ENCODE measurements at places on chromosomes 1 and 21. TPM values are rescaled to one million over a fixed set of nuclear protein-coding genes. Genes with fewer than 3 reads are reported as not detected.

The CLDN14 gene
- not detected for total RNA-seq

The SPATA45 gene
- not detected for total RNA-seq

The NFASC gene
- total RNA-seq: not detected

The UBXN10 gene
- 1.0 TPM for total RNA-seq

DNA sequence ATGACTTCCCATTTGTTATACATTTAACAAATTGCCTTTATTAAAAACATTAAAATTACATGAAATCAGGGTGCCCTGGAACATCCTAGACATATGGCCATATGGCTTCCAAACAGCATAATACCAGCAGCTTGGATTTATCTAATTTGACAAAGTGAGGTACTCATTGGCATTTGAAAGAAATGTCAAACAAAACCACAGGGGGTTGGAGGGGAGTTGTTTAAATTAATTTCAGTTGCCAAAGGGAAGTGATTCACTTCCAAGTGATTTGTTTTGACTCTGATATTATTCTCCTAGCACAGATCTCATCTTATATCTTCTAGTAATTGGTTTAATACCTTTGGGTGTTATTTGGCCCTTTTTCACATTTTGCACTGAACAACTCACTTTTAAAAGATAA, 24.5 kb upstream of the POU2F1 start:
- no peaks in the 10 kb centered on the region for H3K4me1 ChIP-seq
- peaks cover 25% of the 10 kb centered on the region for H3K27me3 ChIP-seq
- H3K4me3 ChIP-seq: no peak overlapping the region
- H3K36me3 ChIP-seq: peaks cover 2% of the 10 kb centered on the region
- no peak for DNase-seq
- H3K27ac ChIP-seq: no peak overlapping the region

- H3K27me3 ChIP-seq: no peaks in the 10 kb centered on the region
- H3K4me3 ChIP-seq: no peak overlapping the region
- no peaks in the 10 kb centered on the region for H3K4me1 ChIP-seq
- DNase-seq: no peak
Observed at GRCh38 chr1:75539230-75540116, 71.4 kb downstream of the SLC44A5 start.

The CYP4Z1 gene
- total RNA-seq: not detected

- H3K27me3 ChIP-seq: no peaks in the 10 kb centered on the region
- H3K36me3 ChIP-seq: no peaks in the 10 kb centered on the region
- H3K4me1 ChIP-seq: peaks cover 13% of the 10 kb centered on the region
- no peak overlapping the region for H3K27ac ChIP-seq
- no peak overlapping the region for H3K4me3 ChIP-seq
- no peak for DNase-seq
Observed at GRCh38 chr1:108636876-108637275, 24.0 kb downstream of the HENMT1 start.

DNA sequence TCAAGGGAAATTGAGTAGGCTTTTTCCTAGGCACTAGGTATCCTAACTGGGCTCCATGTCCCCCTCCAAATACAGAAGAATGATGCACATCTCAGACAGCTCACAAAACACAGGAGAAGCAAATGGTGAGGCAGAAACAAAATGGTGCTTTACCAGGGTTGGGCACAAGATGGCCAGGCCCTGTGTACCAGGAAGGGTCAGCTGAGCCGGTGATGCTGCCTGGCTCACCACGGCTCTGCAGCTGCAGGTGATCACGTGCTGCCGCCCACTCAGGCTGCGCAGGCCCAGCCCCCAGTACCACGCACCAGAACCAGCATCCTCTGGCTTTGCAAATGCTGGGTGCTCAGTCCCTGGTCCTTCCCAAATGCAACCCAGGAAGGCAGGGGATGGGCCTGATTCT, 993 bp upstream of the DSCAM start:
- DNase-seq: no peak
- H3K4me3 ChIP-seq: no peak overlapping the region
- peaks cover 5% of the 10 kb centered on the region for H3K36me3 ChIP-seq
- H3K27me3 ChIP-seq: peaks cover 35% of the 10 kb centered on the region
- no peaks in the 10 kb centered on the region for H3K4me1 ChIP-seq

The CELA3B gene
- total RNA-seq: not detected

The CXADR gene
- total RNA-seq: 1.9 TPM

The RABGGTB gene
- 163 TPM for total RNA-seq

- no peak for DNase-seq
Observed at GRCh38 chr1:39926820-39927219, 25.1 kb upstream of the MYCL start.

- no peak for DNase-seq
- no peak overlapping the region for H3K27ac ChIP-seq
- no peaks in the 10 kb centered on the region for H3K36me3 ChIP-seq
- H3K4me1 ChIP-seq: no peaks in the 10 kb centered on the region
Observed at GRCh38 chr1:57925226-57925625, 501.4 kb upstream of the DAB1 start.

The ACTL8 gene
- not detected for total RNA-seq

The CLCA1 gene
- total RNA-seq: not detected

The FTCD gene
- total RNA-seq: 1.1 TPM

DNA sequence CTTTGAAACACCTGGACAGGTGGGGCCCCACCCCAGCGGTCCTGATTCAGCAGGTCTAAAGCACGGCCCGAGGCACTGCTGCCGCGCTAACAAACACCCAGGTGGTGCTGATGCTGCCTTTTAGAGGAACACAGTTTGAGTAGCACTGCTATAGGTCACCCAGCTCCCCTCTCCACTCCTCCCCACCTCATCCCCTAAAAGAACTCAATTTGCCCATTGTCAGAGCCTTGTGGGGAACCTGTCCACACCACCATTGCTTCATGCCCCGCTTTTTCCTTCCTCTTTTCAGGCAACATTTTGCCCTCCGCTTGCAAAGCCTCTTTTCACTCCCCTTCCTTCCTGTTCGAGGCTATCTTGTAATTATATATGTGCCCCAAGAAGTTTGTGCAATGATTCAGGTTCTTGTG, 26.2 kb upstream of the PADI4 start:
- no peak overlapping the region for H3K27ac ChIP-seq
- no peak overlapping the region for H3K4me3 ChIP-seq
- peaks cover 58% of the 10 kb centered on the region for H3K27me3 ChIP-seq
- H3K36me3 ChIP-seq: no peaks in the 10 kb centered on the region
- no peak for DNase-seq

DNA sequence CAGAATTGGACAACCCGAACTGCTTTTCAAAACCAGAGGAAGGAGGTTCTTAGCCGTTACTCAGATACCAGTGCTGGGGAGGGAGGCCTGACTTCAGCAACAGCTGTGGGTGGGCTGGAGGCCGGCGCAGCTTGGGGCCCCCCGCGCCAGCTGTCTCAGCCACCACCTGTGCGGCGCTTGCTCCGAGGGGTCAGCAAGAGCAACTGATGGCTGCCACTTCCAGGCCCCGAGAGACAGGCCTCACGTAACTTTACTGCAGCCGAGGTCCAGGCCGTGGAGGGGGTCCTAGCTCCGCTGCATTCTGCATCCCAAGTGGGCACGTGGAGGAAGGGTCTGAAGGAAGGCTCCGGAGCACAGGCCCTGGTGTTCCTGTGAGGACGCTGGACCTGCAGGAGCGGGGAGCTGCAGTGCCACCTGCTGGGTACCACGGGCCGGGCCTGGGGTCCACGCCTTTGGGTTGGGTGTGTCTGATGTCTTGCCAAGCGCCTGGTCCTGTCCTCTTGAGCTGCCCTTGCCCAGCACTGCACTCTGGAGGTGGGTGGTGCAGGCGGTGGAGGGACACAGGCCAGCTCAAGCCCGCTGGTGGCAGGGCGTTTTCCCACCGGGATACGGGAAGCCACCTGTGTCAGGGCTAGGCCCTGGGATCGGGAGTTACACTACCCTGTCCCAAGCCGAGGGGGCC, 9.8 kb downstream of the THAP3 start:
- no peaks in the 10 kb centered on the region for H3K27me3 ChIP-seq
- no peak for DNase-seq
- no peaks in the 10 kb centered on the region for H3K4me1 ChIP-seq
- peaks cover 2% of the 10 kb centered on the region for H3K36me3 ChIP-seq

DNA sequence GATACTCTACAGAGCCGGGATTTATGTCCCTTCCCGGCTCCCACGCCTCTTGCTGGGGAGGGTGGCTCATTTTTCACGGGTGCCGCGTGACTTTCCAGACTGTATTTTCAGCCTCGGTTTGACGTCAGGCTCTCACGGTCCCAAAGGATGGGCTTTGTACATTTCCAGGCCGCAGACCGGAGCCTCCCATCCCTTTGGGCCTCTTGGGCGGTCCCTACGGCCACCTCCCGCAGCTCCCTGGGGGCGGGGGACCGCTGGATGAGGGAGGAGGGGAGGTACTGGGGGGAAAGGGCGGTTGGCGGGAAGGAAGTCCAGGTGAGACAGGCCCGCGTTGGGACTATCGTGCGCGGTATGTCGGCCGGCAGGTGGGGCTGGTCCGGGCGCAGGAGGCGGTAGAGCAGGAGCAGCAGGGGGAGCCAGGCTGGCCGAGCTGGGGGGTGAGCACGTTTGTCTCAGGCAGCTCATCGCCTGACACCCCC, 17.9 kb downstream of the UBL4B start:
- peaks cover 83% of the 10 kb centered on the region for H3K27me3 ChIP-seq
- no peak for DNase-seq
- no peaks in the 10 kb centered on the region for H3K4me1 ChIP-seq
- H3K27ac ChIP-seq: no peak overlapping the region

GRCh38 chr21:31124010-31124409, 85.7 kb upstream of the KRTAP19-8 start:
- H3K27me3 ChIP-seq: no peaks in the 10 kb centered on the region
- peaks cover 5% of the 10 kb centered on the region for H3K4me1 ChIP-seq
- peaks cover 10% of the 10 kb centered on the region for H3K36me3 ChIP-seq
- no peak for DNase-seq
- H3K27ac ChIP-seq: no peak overlapping the region
- no peak overlapping the region for H3K4me3 ChIP-seq

The ZFP69 gene
- 3.1 TPM for total RNA-seq

DNA sequence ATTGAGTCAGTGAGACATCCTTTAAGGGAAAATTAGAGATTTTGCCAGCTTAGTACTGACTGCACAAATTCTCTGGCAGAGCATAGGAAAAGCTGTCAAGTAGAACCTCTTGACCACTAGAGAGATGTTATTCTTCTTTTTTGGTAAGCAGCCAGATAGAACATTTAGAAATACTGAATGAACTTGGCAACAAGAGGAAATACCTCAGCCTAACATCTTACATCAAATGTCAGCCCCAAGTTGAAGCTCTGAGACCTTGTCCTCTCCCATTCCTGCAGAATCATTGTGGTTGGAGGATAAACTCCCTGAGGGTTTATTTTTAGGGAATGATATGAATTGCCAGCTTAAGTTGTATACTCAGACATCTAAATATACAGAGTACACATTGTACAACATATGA, 53.5 kb downstream of the MIGA1 start:
- peaks cover 10% of the 10 kb centered on the region for H3K4me1 ChIP-seq
- DNase-seq: no peak
- H3K4me3 ChIP-seq: no peak overlapping the region
- H3K27ac ChIP-seq: no peak overlapping the region
- no peaks in the 10 kb centered on the region for H3K27me3 ChIP-seq
- H3K36me3 ChIP-seq: peaks cover 7% of the 10 kb centered on the region

The CHRM3 gene
- total RNA-seq: not detected

The CELA3A gene
- total RNA-seq: not detected

The TNNI3K gene
- total RNA-seq: 0.50 TPM

The PROX1 gene
- not detected for total RNA-seq

DNA sequence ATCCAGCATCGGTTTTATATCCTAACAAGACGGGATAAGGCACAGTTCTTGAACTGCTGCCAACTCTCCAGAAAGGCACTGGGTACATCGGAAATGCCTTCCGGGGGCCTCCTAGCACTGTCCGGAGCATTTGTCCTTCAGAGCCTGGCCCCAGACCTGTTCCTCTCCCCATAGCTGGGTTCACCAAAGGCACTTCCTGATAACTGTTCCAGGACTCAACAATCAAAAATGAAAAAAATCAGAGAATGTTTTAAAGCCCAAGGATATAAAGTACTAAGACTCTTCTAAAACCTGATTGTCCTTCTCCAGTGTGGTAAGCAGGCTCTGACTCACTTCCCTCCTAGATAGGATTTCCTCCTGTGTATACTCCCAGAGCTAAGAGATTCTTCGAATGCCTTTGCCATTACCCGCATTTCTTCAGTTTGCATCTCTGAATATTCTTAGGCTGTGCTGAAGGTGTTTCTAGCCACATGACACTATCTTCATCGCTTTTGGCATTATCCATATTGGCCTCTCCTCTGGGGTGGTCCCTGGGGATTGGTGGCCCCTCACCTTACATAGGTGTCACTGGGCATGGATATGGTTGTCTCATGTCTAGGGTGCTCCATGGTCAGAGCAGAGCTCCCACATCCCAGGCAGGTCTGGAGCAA, 112.9 kb downstream of the ZBTB18 start:
- no peak for DNase-seq
- no peaks in the 10 kb centered on the region for H3K4me1 ChIP-seq
- H3K36me3 ChIP-seq: no peaks in the 10 kb centered on the region
- no peak overlapping the region for H3K4me3 ChIP-seq
- H3K27me3 ChIP-seq: peaks cover 5% of the 10 kb centered on the region

DNA sequence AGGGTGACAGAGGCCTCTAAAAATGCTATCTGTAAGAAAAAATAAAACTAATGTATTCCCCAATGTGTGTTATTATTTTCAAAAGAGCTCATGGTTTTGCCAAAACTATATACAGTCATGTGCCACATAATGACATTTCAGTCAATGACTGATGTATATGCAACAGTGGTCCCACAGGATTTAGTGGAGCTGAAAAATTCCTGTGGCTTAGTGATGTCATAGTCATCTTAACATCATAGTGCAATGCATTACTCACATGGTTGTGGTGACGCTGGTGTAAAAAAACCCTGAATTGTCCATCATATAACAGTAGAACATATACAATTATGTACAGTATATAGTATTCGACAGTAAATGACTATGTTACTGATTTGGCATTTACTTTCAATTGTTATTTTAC, 172.4 kb downstream of the CACNA1E start:
- peaks cover 16% of the 10 kb centered on the region for H3K27me3 ChIP-seq
- no peak overlapping the region for H3K27ac ChIP-seq
- H3K4me1 ChIP-seq: no peaks in the 10 kb centered on the region
- no peak for DNase-seq

The AKNAD1 gene
- not detected for total RNA-seq

DNA sequence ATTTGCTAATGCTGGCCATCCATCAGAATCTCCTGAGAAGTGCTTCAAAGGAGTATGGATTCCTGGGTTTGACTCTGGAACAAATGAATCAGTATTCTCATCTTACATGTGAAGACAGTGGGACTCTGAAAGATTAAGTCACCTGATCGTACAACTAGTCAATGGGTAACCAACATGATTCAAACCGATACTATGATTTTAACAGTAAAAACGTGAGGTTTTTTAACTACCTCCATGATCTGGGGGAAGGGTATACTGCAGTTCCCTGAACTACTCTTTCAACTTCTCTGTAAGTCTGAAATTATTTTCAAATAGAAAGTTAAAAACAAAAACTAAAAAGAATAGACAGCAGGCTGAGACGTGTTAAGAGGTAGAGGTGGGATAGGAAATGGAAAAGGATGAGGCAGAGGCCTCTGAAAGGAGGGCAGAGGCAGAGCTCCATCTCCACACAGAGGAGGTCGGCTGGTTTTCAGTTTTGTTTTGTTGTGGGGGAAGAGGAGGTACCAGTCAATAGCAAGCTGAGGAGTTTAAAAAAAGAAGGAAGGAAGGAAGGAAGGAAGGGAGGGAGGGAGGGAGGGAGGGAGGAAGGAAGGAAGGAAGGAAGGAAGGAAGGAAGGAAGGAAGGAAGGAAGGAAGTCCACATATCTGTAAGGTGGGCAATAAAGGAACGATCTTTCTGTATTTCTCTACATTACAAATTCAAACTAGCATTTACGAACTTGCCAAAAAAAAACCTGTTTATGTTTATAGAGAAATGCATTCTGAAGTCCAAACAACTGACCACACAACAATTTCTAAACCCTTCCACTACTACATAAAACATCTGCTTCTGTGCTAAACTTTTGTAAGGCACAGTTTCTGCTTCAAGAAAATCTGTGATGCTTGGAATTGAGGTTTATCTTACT, 213.1 kb downstream of the RERE start:
- no peaks in the 10 kb centered on the region for H3K36me3 ChIP-seq
- no peak for DNase-seq
- H3K4me3 ChIP-seq: peak overlapping the region; percentile 67
- H3K27ac ChIP-seq: peak overlapping the region; percentile 74

Data from T-helper 17 cell (primary cell).